ENCODE measurements at places on chromosomes 3 and 15.

DNA sequence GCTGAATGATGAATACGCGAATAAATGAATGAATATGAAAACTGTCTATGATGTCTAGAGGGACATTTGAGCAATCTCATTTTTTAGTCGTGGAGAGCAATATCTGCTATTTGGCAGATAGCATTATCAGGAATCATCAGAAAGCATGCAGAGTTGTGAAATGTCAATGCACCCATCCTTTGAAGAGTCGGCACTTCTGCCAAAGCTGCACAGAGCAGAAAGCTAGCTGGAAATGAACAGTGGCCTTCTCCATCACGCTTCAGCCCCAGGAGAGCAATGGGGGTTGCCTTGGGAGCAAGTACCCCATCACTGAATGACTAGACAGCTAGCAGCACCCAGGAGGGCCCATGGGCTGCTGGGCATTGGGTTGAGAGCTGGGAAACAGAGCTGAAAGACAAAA is 69.1 kb upstream of the PROK2 start:
- no peak for DNase-seq

DNA sequence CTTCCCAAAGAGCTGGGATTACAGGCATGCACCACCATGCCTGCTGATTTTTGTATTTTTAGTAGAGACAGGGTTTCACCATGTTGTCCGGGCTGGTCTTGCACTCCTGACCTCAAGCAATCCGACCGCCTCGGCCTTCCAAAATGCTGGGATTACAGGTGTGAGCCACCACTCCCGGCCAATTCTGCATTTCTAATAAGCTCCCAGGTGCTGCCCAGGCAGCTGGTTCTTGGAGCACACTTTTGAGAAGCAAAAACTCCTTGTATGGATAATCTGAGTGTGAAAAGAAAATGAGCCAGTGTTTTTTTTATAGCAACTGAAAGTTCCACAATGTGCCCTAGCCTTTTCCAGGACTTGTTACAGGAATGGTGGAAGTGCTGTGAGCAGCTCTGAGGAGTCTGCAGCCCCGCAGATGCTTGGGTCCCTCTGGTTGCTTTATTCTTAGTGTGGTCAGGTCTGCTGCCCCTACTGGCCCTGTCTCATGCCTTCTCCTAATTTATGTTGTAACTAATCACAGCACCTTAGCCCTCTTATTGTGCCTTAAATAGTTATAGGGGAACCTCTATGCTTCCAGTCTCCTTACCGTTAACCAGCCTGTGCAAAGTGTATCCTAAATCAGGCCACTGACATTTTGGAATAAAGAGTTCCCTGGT is 13.5 kb upstream of the KCNAB1 start:
- DNase-seq = no peak

DNA sequence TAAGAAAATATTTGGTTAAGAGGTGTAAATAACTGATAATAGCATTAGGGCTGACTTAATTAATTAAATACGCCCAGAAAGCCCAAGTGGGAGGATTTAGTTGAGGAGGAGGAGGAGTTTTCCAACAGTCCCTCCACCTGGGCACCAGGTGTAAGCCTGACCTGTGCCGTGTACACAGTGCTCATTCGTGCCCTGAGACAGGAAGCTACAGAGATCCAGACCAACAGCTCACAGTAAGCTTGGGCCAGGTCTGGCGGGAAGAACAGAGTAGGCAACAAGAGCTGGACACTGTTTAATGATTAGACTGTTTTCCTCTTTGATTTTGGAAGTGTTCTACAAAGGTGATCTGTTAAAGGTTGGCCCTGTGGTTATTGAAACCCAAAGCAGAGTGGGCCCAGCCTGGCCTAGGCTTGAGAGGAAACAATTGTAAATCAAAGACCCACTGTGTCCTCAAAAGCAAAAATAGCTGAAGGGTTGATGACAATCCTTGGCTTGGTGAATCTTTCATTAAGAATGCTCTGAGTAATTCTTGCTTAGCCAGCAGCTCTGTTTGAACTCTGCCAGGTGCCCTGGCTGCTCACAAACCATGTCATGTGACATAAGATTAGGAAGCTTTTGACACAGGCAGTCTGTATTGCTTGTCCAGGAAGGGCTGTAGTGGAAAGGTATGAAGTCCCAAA is 13.8 kb downstream of the SQOR start:
- DNase-seq = no peak

DNA sequence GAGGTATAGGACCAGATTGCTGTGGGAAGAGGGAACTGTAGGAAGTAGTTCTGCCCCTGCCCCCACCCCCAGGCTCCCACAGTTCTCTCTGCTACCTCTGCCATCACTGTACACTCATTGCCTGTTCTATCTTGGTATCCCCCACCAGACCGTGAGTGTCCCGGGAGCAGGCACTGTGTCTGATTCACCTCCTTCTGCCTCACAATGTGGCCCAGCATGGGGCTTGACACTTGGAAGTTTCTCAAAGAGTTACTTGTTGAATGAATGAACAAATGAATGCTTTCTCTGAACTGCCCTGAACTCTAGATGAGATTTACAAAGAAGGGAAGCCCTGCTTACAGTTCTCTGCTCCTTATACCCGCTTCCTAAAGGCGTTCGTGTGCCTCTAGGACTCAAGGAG is 27.1 kb upstream of the PIK3CB start:
- no peak for DNase-seq

GRCh38 chr15:45855210-45855906 is 220.5 kb downstream of the SQOR start:
- no peak for DNase-seq

DNA sequence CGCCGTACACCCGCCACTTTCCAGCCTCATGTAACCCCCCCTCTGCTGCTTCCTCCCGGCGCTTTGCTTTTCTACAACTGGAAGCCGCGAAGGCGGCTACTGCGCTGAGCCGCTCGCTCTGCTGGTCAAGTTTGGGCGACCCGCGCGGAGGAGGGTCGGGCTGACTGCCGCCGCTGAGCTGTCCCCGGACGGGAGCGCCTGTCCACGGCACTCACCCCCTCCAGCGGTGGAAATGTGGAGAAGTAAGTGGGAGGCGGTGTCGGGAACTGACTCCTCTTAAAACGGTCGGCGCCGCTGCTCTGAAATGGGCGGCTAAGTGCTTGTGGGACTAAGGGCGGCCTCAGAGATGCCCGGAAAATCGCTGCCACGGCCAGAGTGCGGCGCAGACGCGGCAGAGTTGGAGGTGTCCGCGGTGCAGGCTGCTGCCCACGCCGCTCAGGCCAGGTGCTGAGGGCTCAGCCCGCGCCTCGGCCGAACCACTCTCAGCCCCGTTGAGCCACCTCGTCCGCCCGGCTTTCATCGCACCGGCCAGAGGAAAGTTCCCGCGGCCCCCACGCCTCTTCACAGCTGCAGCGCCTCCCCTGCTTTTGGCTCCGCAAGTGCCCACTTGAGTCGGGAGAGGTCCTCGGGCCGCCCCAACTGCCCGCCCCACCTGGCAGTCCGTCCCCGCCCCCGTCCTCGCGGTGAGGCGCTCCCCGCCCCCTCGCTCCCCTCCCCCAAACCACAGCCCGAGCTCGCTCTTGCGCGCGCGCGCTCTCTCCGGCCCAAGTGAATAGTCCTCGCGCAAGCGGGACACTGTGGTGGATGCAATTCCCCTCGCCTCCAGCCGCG is at the start of gene EPHA6:
Gene EPHA6, plus strand, starts transcription at position 775 of the 831 bp plus-strand sequence.
- no peak for DNase-seq

- no peak for DNase-seq
Measured at GRCh38 chr3:61673651-61674050, 112.3 kb downstream of the PTPRG start.

- DNase-seq = no peak
Measured at GRCh38 chr3:197899833-197900478, 50.0 kb upstream of the RPL35A start.

- no peak for DNase-seq
Measured at GRCh38 chr15:61558172-61559136, 329.4 kb upstream of the RORA start.

GRCh38 chr3:148816427-148816826 is 11.2 kb upstream of the CPB1 start:
- DNase-seq = no peak

GRCh38 chr3:62873761-62874710 is 1.2 kb downstream of the CADPS start:
- DNase-seq = no peak

DNA sequence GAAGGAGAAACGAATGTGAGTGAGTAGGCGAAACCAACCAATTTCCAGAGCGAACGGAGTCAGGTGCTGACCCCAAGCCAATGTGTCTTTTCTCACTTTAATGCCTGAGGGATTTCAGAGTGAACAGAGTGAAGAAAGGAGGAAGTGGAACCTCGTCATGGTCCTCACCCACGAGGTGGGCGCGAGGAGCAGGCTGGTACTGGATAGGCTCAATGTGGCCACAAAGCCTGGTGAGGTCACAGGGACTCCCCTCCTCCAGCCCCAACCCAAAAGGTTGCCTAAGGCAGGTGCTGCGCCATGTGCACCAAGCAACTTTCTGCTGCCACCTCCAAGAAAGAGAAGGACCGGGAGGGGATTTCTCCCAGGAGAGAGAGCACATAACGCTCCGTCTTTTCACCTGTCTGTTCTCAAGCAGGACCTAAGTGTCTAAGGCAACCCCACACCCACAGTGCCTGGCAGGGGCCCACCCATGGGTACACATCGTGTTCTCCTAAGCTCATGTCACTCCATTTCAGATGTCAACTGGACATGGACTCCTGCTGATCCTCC is 3.8 kb downstream of the NRROS start:
- DNase-seq = no peak

- no peak for DNase-seq
Measured at GRCh38 chr3:195803289-195803908, 8.3 kb downstream of the MUC4 start.

- no peak for DNase-seq
Measured at GRCh38 chr3:111737706-111738086, 121.4 kb upstream of the PHLDB2 start.

DNA sequence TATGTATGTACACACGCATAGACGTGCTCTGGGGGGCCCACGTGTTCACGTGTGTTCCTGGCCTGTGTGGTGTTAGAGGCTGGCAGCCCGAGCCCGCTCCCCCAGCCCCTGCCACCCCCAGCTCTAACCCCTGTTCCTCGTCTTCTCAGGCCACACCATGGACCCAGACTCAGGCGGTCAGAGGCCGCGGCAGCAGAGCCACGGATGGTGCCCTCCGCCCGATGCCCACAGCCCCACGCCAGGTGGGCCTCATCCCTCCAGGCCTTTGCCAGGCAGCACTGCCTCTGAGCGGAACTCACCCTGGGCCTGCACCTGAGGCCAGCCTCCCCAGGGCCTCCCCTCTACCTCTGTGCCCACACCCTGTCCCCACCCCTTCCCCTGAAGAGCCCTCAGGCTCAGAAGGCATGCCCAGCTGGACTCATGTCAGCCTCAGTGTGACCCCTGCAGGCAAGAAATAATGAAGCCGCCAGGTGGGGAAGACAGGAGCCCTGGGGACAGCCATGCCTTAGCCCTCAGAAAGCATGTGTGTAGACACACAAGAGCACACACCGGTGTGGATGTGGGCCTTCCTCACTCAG is 16.4 kb upstream of the GNAT1 start:
- no peak for DNase-seq

GRCh38 chr15:46131876-46132275 is 497.0 kb downstream of the SQOR start:
- no peak for DNase-seq

DNA sequence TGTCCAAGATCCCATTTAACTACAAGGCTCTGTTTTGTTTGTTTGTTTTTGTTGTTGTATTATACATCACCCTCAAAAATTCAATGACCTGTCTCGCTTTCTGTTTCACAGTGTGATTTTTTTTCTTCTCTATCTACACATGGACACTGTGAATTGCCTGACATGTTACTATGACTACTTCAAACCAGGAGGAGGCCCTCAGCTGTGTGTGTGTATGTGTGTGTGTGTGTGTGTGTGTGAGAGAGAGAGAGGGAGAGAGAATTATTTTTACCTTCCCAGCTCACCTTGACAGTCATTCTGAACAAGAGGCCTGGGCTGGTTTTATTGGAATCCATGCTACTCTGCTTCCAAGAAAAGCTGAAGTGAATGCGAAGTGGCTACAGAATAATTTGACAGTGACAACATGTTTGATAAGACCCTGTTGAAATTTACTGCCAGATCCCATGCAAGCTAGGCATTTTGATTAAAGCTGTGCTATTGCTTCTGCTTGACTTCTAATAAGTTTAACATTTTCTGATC is 841.4 kb downstream of the NSUN3 start:
- no peak for DNase-seq

- no peak for DNase-seq
Measured at GRCh38 chr3:85790445-85791030, 831.7 kb downstream of the CADM2 start.

- no peak for DNase-seq
Measured at GRCh38 chr3:133742351-133743091, 3.7 kb upstream of the TF start.

- DNase-seq = no peak
Measured at GRCh38 chr3:2311022-2311421, 212.4 kb downstream of the CNTN4 start.

DNA sequence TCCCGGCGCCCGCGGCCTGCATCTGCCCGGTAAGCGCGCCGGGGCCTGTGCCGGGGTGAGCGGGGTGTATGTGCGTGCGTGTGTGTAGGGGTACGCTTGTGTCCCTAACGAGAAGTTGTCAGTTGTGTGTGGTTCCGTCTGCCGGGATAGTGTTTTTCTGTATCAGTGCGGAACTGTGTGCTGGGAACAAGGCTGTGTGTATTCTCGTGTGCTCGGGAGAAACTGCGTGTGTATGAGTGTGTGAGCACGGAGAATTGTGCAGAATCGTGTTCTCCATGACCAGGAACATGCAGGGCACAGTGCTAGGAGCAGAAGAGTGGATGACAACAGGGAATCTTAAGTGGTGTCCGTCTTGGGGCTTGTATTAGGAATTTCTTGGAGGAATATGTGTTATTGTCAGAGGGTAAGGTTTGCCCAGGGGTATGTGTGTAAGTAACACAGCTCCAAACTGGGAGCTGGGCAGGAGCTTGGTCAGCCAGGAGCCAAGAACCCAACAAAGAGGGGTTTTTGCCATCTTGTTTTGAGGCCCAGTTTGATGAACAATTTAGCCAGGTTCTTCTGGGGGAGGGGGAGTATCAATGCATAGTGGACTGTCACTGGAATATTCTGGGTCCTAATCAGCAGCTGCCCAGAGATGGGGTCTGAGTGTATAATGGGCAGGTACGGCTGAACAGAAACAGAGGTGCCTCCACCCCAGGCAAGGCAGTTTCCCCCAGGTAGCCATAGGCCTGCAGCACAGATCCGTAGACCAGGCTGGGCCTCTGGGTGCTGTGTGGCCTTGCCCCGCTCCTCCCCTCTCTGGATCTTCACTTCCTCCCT is 2.1 kb downstream of the ISL2 start:
- DNase-seq = no peak

GRCh38 chr15:79682285-79682684 is 214.5 kb downstream of the MTHFS start:
- no peak for DNase-seq
